ENCODE measurements at places on chromosomes 1 and 21.

GRCh38 chr1:115239426-115239825, 98.6 kb downstream of the NGF start:
- DNase-seq = peak; percentile 97

DNA sequence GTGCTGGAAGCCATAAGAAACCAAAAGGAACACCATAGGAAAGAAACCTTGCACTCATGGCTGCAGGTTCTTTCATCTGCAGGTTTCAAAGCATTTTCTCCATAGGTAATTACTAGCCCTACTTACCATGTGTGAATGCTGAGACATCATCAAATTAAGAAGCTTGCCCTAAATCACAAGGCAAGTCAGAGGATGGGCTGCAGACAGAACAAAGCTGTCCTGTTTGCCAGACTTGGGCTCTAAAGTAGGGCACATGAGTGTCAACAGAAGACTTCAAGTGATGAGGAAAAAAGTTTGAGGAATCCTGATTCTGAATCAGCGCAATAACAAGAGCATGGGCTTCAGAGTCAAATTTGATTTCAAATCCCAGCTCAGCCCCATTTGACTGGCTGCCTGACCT, 5.8 kb upstream of the EPS15 start:
- DNase-seq = no peak

DNA sequence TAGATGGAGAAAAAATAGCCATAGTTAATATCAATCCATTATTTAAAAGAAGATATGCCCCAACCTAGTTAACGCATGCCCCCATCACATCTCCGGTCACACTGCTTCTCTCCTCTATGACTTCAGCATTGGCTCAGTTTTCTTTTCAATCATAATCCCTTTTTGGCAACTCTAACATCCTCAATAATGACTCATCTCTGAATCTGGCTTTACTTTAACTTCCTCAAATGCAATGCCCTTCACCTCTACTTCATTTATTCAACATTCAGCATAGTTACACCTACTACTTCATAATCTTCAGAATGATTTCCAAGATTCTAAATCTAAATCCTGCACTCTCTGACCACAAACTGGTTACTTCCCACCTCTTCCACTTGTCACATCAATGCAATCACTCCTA, 417.3 kb downstream of the USH2A start:
- DNase-seq = peak; percentile 64

GRCh38 chr1:145740269-145740668, 21.0 kb downstream of the CD160 start:
- no peak for DNase-seq

GRCh38 chr21:14453339-14454015, 70.5 kb upstream of the HSPA13 start:
- DNase-seq = no peak

DNA sequence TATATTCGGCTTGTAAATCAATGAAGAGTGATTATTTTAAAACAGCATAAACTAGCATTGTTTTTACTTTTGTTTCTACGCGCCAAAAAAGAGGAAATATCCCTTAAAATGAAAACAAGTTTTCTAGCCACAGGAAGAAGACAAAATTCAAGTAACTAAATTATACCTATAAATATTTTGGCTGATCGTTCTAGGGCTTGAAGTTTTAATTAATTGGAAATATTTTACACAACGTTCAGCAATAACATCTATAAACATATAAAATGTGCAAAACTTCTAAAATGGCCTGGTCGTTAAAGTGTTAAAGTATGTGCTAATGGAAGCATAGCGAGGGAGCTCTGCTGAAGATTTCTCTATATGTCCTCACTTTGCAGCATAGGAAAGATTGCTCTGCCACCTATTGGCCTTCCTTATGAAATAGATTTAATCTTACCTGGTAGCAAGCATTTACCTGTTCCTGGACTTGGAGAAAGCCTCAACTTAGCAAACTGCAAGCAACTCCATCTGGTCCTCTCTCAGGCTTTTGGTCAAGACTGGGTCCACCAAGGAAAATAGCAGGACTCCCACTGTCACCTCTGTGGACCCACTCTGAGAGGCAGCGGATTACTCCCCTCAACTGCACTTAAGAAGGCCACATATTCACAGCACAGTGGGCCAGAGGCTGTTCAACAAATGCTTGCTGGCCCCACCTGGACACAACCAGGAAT, 351.3 kb upstream of the RUNX1 start:
- DNase-seq = peak; percentile 78

DNA sequence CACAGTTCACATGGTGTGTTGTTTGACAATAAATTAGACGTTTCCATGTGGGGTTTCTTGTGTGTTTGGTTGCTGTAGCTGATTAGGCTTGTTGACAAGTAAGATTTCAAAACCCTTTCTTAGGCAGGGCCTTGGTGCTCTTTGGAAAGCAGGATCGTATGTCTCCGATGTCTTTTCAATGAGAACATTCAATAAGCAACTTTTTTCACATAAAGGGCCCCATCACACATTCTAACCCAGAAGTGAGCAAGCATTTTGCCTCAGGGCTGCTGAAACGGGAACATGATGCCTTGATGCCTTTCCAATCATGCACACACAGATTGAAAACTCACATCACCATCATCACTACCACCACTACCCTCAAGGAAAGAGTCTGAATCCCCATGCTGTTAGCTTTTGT, 33.1 kb downstream of the LPAR3 start:
- no peak for DNase-seq

DNA sequence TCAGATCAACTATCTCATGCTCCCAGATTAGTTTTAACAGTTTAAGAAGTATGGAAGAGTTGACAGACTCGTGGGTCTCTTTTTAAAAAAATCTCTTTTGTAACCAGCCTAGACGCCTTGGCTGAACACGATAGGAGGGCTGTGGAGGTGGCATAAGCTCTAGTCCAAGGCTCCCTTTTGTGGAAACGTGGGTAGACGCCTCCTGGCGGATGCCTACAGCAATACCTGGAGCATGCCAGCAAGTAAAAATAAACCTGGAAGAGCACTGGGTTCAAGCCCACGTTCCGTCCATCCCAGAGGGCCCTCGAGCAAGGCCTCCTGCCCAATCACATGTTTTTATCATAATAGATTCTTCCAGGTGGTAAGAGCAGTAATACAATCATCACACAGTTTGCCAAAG, 87.9 kb downstream of the RGS7 start:
- no peak for DNase-seq

GRCh38 chr1:198598796-198599321, 40.0 kb upstream of the PTPRC start:
- no peak for DNase-seq

DNA sequence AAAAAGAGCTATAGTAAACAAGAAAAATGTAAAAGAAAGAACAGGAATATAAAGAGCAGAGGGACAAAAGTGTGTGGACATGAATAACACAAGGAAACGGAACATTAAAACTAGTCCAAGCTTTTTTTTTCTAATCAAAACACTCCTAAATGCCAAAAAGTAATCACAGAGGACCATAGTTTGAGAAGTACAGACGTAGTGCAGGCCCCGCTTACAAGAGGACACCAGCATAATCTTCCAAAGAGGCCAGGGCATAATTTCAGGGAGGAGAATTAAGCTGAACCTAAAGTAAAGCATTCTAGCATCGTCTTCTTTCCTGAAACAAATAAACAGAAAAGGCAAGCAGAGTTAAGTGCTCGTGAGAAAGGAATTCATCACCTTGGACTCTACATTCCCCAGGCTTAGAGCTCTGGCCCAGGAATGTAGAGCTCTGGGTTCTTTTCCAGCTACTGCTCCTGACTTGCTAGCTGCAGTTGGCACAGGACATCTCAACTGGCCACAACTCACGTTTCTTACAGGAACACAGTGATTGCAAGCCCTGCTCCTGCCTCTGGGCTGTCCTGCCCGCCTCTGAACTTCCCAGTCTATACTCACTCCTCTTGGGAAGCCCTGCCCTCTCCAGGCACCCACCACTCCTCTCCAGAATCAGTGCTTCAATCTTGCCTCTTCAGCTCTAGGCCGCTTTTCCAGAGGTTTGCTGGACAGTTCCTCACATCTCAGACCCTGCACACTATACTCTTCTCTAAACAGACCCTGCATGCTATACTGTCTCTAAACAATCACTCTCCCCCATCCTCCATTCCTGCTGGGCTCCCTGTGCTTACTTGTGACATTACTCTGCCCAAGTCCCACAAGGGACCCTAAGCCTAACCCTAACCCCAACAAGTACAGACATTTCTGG, 9.8 kb downstream of the RGS8 start:
- DNase-seq = peak; percentile 51

DNA sequence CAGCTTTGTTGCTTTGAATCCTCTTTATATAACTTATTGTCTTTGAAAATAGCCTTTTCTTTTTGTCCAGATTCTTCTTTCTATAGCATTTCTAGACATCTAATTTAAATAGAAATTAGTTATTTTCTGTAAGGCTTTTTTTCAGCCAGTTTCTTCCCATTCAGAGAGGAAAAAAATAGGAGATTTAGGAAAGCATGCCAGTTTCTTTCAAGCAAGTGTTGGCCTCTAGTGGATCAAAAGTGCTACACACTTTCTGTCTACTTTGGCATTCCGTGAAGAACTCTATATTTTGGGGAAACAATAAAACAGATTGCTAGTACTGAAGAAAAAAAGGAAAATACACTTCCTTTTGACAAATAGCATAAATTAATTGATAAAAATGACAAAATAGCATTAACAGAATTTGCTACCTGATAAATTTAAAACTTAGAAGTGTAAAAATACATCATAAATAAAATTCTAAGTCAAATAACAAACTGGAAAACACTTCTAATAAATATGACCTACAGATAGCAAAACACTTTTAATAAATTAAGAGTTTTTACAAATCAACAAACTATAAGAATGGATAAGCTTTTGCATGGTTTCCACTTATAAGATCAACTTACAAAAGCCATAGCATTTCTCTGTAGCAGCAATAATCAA, 13.1 kb upstream of the EXO1 start:
- peak; percentile 61 for DNase-seq

GRCh38 chr1:185325413-185325812, 8.4 kb upstream of the IVNS1ABP start:
- DNase-seq = no peak

- DNase-seq = peak; percentile 15
These were observed 41.1 kb downstream of the SLC35F3 start for GRCh38 chr1:233945573-233945972.

DNA sequence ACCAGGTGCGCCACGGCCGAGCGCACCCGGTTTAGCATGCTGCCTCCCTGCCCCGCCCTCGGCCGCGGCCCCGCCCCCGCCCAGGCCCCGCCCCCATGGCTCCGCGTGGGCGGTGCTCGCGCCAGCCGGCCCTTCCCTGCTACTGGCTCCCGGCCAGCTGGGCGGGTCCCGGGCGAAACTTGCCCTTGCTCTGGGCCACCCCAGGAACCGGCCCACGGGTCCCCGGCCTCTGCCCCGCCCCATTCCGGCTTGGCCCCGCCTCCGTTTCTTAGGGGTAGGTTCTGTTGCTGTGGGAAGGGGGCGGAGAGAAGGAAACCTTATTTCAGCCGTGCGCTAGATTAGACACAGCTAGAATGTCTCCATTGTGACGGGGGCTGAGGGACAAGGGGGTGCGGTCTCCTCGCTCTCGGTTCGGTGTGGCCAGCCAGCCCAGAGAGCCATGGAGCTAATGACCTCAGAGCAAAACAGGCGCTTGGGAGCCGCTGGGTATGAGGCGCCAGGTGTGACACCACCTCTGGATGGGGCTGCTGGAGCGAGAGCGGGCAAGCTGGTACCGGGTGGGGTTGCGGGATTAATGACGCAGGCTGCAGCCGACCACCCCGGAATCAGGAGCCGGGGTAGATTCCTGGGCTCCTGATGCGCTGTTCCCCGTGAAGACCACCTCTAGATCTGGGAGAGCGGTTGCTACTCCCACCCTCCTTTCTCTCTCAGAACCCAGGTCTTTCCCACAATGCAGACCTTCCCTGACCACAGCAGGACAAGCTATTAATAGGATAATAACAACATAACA, at the start of gene PPM1J:
PPM1J (minus strand) TSS at position 69 of the 790 bp plus-strand sequence; CDS start at position 38, 31 bp downstream.
- peak; percentile 85 for DNase-seq

- no peak for DNase-seq
These were observed at the start of gene KRTAP10-9 for GRCh38 chr21:44626673-44627143. KRTAP10-9 (plus strand) TSS chr21:44627093; CDS start chr21:44627172, 79 bp downstream.

GRCh38 chr1:241641773-241642592, 1.8 kb upstream of the CHML start:
- DNase-seq = peak; percentile 22

GRCh38 chr21:39086547-39086946, 96.7 kb downstream of the PSMG1 start:
- no peak for DNase-seq

DNA sequence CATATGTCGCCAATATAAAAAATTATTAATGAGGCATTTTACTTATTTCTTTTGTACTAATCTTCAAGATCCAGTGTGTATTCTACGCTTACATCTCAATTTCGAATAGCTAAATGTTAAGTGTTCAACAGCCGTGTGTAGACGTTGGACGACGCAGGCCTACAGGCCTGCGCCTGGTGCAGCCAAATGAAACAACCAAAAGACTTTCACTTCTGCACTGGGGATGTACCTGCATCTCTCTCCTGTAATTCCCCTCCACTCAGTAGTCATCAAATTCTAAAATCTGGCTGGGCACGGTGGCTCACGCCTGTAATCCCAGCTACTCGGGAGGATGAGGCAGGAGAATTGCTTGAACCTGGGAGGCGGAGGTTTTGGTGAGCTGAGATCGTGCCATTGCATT, 76.8 kb upstream of the HNRNPU start:
- DNase-seq = no peak

DNA sequence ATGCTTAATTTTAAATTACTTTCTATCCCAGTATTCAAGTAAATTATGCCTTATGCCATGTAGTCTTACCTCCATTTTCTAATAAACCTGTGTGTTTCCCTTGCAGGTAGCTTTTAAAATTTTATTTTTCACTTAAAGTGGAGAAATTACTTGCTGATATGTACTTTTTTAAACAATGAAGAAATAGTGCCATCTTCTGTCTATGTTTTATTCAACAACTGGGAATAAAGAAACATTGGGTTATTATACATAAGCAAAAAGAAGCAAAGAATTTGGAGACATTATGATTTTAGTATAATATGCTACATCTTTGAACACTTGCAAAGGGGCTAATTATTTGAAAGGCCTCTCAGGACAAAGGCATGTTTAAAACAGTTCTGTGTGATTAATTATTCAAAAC, 1912.9 kb downstream of the MRPL39 start:
- no peak for DNase-seq

GRCh38 chr1:85323770-85324169, 47.3 kb upstream of the BCL10 start:
- no peak for DNase-seq

- no peak for DNase-seq
These were observed 40.9 kb downstream of the VPS26C start for GRCh38 chr21:37226041-37226920.

DNA sequence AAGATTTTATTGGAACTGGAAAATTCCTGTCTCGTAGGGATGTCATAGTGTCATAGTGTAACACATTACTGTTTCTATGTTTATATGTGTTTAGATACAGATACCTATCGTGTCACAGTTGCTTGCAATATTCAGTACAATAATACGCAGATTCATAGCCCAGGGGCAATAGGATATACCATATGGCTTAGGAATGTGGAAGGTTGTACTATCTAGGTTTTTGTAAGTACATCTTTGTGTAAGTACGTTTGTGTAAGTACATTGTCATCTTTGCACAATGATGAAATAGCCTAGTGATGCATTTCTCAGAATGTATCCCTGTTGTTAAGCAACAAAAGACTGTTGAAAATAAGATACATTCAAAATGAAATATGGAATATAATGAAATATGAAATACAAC, 68.9 kb downstream of the CAMTA1 start:
- DNase-seq = no peak

GRCh38 chr21:40688106-40688864, 158.7 kb downstream of the DSCAM start:
- DNase-seq = no peak

Measured in fibroblast of upper back skin (primary cell).